ENCODE measurements at places on chromosomes 1 and 21.

- DNase-seq: no peak
Measured at GRCh38 chr1:41349361-41350054, 11.7 kb upstream of the FOXO6 start.

DNA sequence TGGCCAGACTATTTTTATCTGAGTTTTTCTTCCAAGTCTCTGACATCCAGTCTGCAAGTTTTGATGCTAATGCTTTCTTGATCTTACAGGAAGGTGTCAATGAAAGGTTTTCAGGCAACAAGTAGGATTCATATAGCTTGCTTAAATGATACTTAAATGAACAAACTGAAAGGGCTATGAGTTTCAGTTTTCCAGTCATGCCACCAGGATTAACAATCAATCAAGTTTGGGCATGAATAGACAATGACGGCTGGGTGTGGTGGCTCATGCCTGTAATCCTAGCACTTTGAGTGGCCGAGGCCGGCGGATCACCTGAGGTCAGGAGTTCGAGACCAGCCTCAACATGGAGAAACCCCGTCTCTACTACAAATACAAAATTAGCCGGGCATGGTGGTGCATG is 34.3 kb upstream of the SLC16A1 start:
- no peak for DNase-seq

DNA sequence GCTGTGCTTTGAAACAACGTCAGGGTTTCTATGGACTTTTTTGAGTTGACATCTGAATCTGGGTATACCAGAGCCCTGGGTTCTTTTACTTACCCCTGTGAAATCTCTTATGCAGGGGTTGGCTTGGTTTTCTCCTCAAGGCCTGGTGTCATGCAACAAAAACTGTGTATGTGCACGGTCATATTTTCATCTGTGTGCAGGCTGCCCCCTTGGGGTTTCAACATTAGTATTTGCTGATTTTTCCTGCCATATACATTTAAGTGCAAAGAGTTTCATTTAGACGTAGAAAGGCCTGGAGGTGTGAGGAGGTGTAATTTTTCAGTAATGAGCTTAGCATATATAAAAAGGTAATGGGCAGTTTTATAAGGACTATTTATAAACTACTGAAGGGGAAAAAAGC is 22.0 kb upstream of the ZBTB18 start:
- no peak for DNase-seq

GRCh38 chr21:16540966-16541727 is 811.4 kb downstream of the USP25 start:
- no peak for DNase-seq

- DNase-seq: peak; percentile 15
Measured at GRCh38 chr1:197808880-197809279, 33.6 kb upstream of the DENND1B start.

GRCh38 chr1:25568090-25568833 is 24.9 kb downstream of the LDLRAP1 start:
- no peak for DNase-seq

DNA sequence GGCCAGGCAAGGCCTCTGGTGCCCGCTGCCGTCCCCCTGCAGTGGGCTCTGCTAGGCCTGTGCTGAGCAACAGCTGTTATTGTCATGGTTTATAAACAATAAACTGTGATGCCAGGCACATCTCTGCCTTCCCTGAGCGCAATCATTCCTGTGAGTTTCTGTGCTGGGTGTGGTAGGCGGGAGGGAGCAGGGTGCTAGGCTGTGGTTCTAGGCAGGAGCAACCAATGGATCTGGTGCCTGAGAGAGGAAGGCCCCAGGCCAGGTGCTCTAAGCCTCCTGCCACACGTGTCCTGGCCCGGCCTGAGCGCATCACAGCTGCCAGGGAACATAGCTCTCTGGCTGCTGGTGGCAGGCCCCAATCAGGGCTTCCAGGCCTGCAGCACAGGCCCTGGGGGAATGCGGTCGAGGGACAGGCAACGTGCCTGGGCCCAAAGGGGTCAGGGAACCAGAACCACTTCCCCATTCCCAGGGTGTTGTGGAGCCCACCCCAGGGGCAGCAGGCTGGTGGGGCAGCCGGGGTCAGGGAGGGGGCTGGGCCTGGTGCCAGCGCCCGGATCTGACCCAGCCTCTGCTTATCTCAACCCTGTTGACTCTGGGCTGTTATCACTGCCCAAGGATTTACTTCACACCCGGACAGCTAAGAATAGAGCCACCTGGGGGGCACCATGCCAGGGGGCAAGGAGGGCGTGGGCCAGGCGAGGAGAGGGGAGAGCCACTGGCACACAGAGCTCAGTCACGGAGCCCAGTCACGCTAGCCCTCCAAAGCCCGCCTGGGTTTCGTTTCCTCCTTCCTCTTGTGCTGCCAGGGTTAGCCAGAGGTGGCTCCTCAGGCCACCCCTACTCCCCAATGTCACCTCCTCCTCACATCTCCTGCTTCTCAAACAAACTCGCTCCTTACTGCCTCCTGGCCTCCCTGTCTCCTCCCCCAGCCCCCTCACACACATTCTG is 11.5 kb downstream of the TRIM46 start:
- no peak for DNase-seq

DNA sequence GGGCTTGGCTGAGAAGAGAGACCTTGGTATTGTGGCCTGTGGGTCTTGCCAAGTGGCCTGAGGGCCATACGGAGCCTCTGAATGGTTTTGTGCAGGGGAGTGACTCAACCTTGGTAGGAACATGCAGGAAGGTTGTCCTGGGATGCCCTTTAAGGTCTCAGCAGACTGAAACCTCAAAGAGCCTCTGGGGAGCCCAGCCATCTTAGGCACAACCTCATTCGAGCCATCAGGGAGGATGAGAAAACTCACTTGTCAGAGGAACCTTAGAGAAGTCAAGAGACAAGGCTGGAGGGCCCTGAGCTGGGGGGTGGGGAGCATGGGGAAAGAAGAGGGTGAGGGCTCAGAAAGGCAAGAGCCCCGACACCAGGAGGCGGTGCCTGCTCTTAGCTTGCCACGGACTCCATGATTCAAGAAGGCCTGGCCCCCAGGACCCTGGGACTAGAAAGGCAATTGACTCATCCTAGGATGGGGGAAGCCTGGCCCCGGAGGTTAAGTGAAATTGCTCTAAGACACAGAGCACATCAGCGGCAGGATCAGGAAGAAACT is 13.0 kb downstream of the IFI6 start:
- DNase-seq: peak; percentile 48
